ENCODE measurements at places on chromosomes 4 and X.
A peak's percentile ranks its signal among the peaks of the same experiment; 100 is the strongest.

GRCh38 chr4:123349421-123350190 is 47.0 kb upstream of the SPRY1 start:
- no peak for DNase-seq

GRCh38 chr4:52253025-52253424 is 201.9 kb downstream of the SPATA18 start:
- no peak for DNase-seq

DNA sequence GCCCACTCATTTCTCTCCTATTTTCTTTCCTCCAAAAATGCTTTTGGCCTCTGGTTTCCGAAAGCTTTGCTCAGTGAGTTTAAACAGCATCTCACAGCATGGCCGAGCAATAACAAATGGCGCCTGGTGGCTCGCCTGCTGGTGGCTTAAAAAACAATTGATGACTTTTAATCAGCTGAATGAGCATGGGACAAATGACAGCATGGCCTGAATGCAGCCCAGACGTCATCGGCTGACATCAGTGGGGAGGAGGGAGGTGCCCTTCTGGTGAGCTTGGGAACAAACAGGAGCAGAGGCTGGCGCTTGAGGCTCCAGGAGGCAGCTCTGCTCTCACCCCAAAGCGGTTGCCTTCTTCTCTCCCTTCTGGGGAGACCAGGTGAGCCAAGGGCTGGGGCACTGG is 286.4 kb downstream of the BCOR start:
- DNase-seq = no peak

GRCh38 chr4:86036736-86037135 is 323.1 kb downstream of the MAPK10 start:
- DNase-seq = peak; percentile 86

DNA sequence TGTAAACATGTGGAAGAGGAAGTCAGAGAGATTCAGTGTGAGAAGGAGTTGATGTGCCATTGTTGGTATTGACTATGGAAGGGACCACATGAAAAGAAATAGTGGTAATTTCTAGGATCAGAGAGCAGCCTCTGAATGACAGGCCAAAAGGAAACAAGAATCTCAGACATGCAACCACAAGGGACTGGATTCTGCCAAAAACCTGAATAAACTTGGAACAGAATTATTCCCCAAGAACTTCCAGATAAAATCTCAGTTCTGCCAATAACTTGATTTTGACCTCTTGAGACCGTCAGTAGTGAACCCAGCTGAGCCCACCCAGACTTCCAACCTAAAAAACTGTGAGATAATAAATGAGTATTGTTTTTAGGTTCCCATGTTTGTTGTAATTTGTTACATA is 653.6 kb upstream of the NR3C2 start:
- no peak for DNase-seq

- DNase-seq = no peak
These were observed 67.0 kb upstream of the ANXA3 start for GRCh38 chr4:78484574-78484973.

- peak; percentile 19 for DNase-seq
These were observed 2.0 kb upstream of the FATE1 start for GRCh38 chrX:151713849-151714248.

GRCh38 chr4:64417974-64418373 is 8.7 kb upstream of the TECRL start:
- DNase-seq = no peak

GRCh38 chr4:1720163-1720983 is 750 bp downstream of the TMEM129 start:
- DNase-seq = peak; percentile 55

GRCh38 chr4:58247792-58248191 is 1137.6 kb upstream of the IGFBP7 start:
- DNase-seq = no peak

DNA sequence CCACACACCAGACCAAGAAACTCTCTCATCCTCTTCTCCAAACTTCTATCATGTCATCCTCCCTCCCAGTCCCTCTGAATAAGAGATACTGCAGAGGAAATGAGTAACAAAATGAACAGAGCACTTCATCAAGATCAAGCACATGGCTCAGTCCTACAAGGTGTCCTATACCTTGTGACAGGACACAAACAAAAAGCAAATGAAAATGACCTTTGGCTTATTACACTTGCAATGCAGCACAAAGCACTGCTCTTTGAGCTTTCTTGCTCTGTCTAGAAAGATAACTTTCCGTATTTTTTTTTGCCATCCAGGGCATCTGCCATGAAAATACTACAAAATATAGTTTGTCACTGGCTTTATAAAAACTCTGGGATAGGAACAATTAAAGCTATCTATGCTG is 402.7 kb downstream of the HNRNPD start:
- no peak for DNase-seq
